Brain (organoid and tissue), 16 donors: ENCODE measurements at places on chromosomes 7 and 10. TPM values are rescaled to one million over a fixed set of nuclear protein-coding genes. Genes with fewer than 3 reads are reported as not detected.

- no peak for DNase-seq
Observed at GRCh38 chr7:32033006-32033405, 37.2 kb downstream of the PDE1C start.

DNA sequence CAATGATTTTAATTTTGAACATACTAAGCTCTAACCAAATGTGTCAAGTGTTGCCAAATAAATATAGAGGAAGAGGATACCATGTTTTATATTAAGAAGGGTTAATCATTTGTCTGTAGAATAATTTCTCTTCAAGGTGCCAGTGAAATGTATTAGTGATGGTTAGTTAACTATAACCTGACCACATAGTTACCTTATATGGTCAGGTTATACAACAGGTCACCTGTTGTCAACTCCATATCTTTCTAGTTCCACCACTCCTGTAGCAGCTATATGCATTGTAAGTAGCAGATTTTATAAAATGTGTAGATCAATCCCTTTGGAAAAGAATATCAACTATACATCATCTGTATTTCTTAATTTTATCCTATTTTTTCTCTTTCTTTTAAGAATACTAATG lies 35.1 kb downstream of the PTPRZ1 start:
- no peak for DNase-seq

- DNase-seq: no peak
Observed at GRCh38 chr10:117861329-117861728, 185.4 kb downstream of the RAB11FIP2 start.

Gene UPK3BL2
- 1.7 TPM for polyA plus RNA-seq
